ENCODE measurements at places on chromosomes 6 and 20.
A peak's percentile ranks its signal among the peaks of the same experiment; 100 is the strongest.

GRCh38 chr6:36098920-36099647, 31.2 kb upstream of the MAPK13 start:
- DNase-seq: no peak

DNA sequence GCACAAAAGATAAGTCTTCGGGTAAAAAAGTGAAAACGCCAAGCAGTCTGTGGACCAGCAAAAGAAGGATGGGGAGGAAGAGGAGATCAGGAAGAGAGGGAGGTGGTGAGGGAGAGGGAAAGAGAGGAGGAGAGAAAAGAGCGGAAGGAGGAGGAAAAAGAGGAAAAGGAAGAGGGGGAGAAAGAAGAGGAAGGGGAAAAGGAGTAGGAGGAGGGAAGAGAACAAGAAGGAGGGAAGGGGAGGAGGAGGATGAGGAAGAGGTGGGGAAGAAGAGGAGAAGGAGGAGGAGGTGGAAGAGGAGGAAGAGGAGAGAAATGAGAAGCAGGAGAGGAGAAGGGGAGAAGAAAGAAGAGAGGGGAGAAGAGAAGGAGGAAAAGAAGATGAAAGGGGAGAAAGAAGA, 6.5 kb downstream of the LY86 start:
- no peak for DNase-seq

- peak; percentile 4 for DNase-seq
Measured at GRCh38 chr6:160831739-160832138, 129.7 kb downstream of the PLG start.

DNA sequence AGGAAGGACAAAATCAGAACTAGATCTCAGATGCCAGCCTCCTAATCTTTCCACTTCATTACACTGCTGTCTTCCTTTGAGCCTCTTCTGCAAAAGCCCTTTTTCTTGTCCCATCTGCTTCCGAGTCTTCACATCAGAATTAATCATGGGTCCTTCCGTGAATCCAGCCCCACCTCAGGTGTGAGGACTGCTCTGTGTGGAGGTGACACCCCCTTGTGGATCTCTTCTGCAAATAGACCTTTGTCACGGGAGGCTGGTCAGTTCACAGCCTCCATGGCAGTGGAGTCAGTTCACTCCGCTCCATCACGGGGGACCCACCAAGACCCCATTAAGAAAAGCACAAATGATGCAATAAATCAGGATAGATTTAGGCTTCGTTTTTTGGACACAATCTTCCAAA, 171.1 kb downstream of the ADAT2 start:
- peak; percentile 14 for DNase-seq

DNA sequence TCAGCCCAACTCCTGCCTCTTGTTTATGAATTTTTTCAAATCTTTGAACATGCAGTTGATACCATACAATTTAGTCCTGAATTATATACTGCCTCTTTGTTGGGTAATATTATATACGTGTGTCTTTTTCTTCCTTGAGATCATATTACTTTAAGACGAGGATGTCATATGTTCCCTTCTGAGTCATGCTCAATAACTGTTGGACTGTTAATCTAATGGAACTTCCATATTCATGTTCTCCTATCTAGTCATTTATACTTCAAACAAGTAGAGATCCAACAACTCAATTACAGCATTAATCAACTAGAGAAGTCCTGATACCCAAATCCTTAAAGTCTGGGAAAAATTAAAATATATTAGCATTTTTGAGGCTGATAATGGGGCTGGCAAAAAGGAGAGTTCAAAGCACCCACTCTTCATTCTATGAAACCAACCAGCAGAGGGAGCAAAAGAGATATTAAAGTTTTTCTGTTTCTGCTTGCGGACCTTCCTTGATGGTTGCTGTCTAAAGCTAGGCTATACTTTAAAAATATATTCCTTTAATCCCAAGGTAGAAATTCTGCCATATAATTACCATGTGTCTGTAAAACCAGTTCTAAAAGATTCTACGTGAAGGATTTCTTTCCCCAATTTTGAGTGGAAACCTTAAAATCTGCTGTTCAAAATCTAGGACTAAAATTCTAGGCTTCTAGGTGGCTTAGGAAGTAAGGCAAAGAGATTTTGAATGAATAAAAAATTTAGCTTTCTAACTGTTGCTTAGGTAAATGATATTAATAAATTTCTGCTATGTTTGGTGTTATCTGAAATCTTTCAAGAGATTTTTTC, 498.9 kb downstream of the BCKDHB start:
- DNase-seq: no peak

- DNase-seq: no peak
Measured at GRCh38 chr6:151784441-151785214, 22.9 kb upstream of the ESR1 start.

- DNase-seq: no peak
Measured at GRCh38 chr6:169564453-169565240, 137.2 kb downstream of the WDR27 start.

- DNase-seq: no peak
Measured at GRCh38 chr20:7708782-7709181, 231.5 kb downstream of the HAO1 start.

DNA sequence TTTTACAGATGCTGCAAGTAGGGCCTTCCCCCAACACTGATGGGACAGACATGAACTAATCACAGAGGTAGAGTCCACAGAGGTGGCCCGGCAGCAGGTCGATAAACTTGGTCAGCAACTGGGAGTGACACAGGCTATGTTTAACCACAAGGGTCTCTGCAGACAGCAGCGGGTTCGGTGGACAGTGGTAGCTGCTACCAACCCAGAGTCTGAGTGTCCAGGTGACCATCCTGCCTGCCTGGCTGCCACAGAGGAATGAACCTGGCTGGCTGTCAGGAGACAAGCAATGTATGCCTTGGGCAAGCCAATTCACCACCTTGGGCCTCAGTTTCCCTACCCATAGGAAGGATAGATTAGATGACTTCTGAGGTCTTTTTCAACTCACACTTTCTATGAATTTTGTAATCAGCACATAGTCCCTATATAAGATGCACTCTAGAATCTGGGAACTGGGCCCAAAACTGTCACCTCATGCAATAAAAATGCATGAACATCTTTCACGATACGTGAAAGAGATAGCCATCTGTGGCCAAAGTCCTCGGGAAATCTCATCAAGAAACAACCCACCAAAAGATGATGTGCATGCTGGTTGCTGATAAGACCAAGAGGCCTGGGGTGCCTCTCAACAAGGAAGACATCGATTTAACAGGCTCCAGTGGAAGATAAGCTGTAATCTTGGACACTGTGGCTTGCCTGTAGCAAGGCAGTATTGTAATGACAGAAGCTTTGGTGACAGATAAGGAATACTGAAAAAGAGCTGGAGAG, 30.5 kb downstream of the MDGA1 start:
- DNase-seq: no peak

DNA sequence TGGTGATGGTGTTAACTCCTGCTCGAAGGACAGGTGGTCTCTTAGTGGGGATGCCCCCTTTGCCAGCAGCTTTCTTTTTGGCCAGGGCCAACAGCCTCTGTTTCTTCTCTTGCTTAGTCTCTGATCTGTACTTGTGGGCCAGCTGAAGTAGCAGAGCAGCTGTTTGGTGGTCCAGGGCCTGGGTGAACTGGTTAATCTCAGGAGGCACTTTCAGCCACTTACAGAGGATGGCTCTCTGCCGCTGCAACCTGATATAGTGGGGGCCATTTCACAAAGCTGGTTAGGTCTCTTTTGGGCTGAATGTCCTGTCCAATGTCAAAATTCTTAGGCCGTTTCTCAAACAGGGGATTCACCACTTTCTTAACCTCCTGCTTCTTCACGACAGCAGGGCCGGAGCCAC, 23.2 kb upstream of the LOC128125822 start:
- no peak for DNase-seq

DNA sequence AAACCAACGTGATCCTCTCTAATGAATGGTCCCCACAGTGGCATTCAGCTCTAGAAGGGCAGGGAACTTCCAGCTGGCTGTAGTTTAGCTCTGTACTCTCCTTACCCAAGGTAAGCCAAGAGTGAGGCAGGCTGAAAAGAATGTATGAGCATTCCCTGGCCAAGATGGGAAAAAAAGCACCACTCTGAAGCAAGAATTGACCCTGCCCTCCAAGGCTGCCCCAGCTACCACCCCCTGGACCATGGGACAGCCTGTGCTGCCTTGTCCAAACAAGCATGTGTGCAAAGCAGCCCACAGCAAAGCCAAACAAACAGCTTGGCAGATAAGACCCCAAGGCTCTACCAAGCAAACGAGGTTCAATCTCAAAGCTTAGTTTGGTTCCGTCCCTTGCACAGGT, 73.9 kb downstream of the GFOD1 start:
- DNase-seq: no peak

- peak; percentile 59 for DNase-seq
Measured at GRCh38 chr6:86856937-86857563, 80.3 kb upstream of the HTR1E start.

DNA sequence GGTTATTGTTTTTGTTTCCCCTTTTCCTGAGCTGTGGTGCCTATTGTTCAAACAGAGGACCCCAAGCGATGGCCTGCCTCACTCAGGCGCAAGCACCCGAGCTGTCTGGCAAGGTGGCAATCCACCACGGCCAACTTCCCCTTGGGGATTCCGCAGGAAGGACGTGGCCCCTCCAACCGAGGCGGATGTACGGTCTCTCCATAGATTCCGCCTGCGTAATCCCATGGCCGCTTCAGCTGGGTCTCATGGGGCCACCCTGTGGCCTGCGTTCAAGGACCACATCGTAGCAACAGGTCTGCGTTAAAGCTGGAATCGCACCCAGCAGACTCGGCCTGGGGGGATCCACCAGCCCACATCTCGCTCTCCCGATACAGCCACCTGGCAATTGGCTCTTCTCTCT, 79.9 kb downstream of the CEBPB start:
- DNase-seq: no peak

DNA sequence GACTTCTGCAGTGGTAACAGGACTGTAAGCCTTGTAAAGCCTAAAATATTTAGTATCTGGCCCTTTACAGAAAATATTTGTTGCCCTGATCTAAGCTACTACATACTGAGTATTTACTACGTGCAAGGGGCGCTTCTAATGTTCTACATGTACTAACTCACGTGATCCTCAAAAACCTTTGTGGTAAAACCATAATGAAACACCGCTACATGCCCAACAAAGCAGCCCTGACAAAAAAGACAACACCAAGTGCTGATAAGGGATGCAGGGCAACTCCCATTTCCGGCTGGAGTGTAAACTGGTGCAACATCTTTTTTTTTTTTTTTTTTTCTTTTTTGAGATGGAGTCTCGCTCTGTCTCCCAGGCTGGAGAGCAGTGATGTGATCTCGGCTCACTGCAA, 85.0 kb downstream of the SULF2 start:
- no peak for DNase-seq

DNA sequence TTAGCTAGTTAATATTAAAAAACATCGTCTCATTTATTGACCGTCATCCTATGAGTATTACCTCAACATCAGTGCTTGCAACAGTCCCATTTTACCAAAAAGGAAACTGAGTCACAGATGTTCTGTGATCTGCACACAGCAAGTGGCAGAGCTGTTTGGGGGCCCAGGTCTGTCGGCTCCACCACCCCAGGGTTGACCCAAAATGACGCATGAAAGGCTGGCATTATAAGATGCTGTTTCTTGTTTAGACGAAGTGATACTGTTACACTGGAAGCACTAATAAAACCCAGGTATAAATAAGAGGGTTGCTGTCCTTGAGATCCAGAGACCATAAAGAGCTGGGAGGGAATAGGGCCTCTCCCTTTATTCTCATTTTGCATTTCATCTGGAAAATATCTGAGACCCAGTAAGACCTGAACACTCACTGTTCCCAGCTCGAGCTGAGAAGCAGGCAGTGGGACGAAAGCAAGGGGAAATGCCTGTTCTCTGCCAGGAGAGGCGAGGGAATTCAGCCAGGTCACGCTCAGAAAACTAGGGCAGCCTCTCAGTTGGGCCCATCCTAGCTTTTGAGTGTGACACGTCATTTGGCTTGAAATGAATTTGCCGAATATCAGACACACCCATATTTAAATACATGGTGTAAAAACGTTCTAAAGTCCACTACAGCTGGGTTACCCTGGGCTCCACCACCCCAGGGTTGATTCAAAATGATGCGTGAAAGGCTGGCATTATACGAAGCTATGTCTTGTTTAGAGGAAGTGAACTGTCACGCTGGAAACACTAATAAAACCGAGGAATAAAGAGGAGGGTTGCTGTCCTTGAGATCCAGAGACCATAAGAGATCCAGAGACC, 1.4 kb upstream of the MICAL1 start:
- DNase-seq: no peak

- DNase-seq: no peak
Measured at GRCh38 chr20:46388201-46388836, 18.1 kb downstream of the ELMO2 start.

DNA sequence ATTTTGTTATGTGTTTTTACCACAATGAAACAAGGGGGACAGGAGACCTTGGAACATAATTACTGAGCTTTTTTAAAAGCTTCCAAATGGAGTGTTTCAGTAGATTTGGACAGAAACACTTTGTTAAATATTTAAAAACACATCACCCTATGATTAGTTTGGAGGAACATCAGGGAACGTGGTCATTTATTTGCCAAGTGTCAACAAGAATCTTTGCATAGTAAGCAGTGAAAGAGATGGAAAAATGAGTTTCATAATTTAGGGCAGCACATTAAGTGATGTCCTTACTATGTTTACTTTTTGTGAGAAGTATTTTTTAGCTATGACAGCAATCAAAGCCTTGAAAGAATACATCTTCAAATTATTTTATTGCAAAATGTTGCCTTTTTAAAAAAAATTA, 82.6 kb downstream of the PROKR2 start:
- DNase-seq: no peak

DNA sequence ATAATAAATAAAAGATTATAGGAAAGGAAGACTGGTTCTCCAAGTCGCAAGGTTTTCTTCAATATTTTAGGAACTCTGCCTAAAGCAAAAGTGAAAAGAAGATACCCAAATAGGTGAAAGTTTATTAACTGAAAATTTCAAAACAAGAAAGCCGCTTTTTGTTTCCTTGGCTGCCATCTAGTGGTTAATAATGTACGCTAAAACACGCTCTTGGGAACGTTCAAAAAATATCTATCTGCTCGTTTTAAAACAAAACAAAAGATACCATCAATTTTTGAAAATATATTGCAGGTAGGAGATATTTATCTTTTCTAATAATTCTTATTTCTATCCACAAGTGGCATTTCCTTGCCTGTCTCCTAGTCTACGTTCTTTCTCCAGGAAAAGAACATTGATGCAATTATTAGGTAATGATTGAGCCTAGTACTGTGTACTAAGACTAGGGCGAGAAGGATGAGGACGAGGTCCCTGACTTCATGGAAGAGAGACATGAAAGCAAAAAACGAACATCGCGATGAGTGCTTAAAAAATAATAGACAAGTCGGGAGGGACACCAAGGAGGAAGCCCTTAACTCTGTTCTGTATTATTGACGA, 97.2 kb downstream of the SPTLC3 start:
- DNase-seq: peak; percentile 6

- no peak for DNase-seq
Measured at GRCh38 chr20:51514249-51514648, 28.3 kb downstream of the NFATC2 start.

Data from nephron progenitor cell (in vitro differentiated cells).